ENCODE measurements at places on chromosomes 2 and 18.

DNA sequence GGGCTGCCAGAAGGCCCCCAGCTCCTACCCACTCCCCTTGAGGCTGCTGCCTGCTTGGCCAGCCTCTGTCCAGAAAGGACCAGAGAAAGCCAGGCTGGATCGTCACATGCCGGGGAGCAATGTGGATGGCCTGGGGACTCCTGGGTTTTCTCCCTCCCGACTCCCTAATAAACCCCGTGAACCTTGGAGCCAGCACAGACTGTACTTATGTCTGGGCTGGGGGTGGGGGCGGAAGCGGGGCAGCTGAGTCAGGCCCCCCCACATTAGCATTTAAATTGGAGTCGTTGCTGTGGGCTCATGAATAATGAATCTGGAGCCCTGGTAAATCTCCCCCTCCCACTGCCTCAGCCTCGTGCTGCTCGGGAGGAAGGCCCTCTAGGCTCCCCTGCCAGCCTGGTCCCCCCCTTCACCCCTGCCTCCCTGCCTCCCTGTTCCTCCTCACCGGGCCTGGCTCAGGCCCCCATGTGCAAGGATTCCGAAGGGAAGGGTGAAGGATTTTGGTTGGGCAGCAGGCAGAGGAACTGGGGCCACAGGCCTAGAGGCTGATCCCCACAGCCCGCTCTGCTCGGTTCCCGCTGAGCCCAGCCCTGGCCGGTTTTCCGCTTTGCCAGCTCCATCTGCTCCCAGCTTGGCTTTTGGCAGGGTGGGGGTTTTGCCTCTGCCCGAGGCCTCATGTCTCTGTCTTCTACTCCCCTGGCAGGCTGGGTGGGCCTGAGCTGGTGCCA, 7.3 kb upstream of the ASIC4 start:
- no peak for DNase-seq

DNA sequence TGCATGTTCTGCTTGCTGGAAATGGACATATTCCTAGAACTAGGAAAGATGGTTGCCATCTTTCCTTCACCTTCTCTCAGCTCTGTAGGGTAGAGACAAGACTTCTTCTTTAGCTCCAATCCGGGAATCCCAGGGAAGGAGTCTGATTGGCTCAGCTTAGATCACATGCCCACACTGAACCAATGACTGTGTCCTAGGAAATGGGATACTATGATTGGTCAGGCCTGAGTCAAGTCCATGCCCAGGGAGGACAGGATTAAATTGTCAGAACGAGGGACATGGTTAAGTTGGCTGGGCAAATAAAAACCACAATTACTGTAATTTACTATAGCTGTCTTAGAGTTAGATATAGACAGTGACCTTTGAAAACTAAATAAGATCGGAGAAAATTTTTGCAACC, 31.4 kb downstream of the SEMA4F start:
- DNase-seq = no peak

GRCh38 chr2:204317640-204318039, 227.6 kb upstream of the PARD3B start:
- no peak for DNase-seq

DNA sequence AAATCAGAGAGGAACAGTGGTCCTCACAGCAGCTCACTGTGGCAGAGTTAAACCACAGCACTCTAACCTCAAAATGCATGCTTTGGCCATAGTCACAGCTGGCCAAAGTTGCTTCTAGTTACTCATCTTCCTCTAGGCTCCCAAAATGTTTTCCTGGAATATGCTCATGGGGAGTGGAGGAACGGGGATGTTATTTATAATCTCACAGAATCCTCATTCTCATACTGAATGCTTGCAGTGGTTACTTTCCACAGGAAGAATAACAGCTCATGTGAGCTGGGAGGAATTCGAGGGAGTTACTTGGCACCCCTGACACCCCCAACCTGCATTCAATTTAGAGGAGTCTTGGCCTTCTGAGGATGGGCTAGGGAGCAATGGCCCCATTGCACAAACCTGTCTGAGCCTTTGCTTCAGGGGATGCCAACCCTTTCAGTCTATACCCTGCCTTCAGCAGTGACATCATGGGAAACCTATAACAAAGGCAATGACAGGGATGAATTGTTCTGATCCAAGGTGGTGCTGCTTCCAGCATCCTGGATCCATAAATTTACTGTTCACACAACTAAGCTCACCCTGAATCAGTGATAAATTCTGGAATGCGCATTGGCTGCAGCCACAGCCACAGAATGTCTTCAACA, 22.4 kb upstream of the CCBE1 start:
- DNase-seq = no peak

DNA sequence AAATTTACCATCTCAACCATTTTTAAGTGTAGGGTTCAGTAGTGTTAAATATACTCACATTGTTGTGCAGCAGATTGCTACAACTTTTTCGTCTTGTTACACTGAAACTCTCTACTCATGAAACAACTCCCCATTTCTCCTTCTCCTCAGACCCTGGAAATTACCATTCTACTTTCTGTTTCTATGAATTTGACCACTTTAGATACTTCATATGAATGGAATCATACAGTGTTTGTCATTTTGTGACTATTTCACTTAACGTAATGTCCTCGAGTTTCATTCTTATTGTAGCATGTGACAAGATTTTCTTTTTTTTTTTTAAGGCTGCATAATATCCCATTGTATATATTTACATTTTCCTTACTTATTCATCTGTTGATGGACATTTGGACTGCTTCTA, 203.8 kb downstream of the PLCL1 start:
- no peak for DNase-seq

- no peak for DNase-seq
Observed at GRCh38 chr2:24313744-24314632, 46.3 kb downstream of the ITSN2 start.

DNA sequence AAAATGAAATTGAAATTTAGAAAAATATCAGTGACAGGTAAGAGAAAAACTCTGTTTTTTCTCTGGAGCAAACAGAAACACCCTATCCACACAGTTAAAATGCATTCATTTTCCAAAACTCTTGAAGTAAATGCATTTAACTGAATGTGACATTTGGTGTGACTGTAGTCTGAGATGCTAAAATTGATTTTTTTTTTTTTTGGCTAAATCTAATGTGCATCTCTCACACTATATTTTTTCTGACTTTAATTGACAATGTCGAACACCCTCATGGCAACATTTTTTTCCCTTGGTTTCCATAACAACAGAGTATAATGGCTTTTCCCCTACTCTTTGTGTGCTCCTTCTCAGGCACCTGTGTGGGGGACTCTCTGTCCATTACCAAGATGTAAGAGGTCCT, 366.4 kb downstream of the XIRP2 start:
- DNase-seq = no peak

DNA sequence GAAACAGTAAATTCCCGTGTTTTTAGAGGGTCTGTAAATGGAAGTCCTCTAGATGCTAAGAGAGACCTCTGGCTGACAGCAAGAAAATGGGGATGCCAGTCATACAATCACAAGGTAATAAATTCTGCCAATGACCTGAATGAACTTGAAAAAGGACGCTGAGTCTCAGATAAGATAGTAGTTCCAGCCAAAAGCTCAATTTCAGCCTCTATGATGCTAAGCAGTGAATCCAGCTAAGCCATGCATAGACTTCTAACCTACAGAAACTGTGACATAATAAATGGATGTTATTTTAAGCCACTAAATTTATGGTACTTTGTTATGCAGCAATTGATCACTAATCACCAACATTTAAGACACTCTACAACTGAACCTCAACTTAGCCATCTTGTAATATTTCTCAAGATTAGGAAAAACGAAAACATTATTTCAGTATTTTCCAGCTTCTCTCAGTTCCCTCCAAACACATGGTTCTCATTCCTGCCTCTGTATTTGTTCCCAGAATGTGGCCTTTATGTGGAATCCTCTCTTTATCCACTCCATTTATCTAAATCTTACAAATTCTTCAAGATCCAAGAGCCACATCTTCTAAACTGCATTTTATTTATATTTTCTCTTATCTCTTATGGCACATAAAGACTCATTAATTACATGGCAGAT, 331.1 kb downstream of the GULP1 start:
- no peak for DNase-seq

- DNase-seq = peak; percentile 9
Observed at GRCh38 chr2:172978063-172978383, 97.6 kb upstream of the MAP3K20 start.

DNA sequence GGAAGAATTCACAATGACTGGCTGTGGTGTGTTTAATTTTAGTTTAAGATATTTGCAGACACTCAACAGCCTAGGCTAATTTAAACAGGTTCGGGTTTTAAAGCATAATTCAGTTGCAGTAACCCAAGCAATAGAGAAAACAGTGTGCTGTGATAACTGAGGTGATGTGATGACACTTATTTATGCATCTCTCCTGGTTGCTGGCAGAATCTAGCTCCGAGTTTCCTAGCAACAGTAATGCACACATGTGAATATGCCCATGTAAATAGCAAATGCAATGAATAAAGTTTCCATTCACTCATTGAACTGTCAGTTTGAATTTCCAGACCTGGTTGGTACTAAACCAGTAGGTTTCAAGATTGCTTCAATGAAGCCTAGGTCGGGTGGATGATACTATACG, 426.5 kb downstream of the TMX3 start:
- no peak for DNase-seq

- no peak for DNase-seq
Observed at GRCh38 chr2:100192825-100193224, 50.4 kb upstream of the AFF3 start.

DNA sequence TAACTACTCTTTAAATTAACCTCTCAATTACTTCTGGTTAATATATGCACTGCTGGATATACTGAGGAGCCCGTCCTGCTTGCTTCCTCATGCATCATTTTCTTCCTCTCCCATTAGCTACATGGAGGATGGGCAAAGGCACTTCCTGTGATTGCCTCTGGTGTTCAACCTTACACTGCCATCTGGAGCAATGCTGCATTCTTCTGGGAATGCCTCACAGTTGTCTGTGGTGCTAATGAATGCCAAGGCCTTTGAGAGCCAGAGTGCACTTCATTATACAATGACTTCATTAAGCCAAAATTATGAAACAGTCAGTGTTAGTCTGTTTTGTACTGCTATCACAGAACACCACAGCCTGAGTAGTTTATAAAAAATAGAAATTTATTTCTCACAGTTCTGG, 134.8 kb upstream of the DOCK10 start:
- DNase-seq = no peak

GRCh38 chr18:34757666-34758065, 47.6 kb downstream of the DTNA start:
- no peak for DNase-seq

DNA sequence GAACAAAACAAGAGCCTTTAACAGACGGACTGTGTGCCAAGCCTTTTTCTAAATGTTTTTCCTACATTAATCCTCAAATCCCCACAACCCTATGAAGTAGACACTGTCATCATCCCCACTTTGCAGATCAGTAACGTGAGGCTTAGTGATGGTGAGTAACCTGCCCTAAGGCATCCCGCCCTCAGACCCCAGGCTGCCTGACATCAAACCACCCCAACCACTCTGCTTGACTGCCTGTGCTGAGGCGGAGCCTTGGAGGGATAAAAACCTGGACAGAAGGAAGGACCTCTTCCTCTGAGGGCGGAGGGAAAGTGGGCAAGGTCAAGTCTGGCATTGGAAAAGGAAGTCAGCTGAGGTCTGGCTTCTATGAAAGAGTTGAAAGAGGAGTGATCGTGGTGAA, 104.6 kb downstream of the SP3 start:
- no peak for DNase-seq

- no peak for DNase-seq
Observed at GRCh38 chr2:147433822-147434221, 411.0 kb upstream of the ACVR2A start.

GRCh38 chr2:152678808-152679207, 38.5 kb downstream of the PRPF40A start:
- DNase-seq = no peak

GRCh38 chr2:36463365-36463764, 107.8 kb downstream of the CRIM1 start:
- no peak for DNase-seq

- peak; percentile 34 for DNase-seq
Observed at GRCh38 chr18:48820483-48821250, 130.1 kb downstream of the SMAD7 start.

DNA sequence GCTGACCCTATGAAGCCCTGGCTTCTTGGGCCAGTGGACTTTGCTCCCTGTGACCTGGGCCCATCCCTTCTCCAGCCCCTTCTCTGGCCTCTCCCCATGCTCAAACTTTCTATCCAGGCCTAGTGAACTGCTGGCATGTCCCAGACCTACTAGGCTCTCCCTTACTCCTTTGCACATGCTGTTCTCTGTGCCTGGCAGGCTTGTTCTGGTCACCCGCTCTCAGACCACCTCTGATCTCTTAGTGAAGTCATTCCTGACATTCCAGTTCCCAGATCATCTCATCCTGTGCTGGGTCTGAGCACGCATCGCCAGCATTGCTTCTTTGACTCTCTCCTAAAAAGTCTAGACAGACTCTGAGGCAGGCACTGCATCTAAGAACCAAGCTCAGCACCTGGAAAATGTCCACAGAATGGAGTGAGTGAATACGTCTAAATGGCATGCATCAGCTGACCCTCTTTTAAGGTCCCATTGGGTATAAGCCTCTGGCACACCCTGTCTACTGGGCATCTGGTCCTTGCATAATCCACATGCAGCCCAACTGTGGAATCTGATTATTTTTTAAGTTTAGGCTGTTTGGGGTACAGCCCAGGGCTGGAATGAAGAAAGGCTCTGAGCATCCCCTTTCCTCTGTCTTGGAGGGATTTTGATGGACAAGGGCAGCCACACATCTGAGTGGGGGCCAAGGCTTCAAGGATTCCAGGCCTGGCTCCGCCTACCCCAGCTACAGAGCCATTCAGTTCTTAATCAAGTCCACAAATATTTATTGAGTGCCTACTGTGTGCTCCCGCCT, 130.6 kb upstream of the HAAO start:
- no peak for DNase-seq

DNA sequence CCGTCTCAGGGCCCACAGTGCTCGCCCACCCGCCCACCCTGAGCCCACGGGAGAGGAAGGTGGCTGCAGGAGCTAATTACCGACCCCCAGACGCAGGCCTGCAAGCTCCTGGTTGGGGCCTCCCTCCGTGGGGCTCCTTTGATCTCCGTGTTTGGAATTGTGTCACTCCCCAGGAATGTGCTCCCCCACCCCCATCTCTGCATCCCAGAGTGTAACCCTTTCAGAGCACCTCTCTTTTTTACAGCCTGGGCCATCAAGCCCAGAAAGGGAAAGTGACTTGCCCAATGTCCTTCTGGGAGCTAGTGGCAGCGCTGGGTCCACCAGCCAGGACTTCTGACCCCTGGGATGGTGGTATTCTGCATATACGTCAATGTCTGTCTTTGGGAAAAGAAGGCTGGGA, 335.1 kb downstream of the CYRIA start:
- DNase-seq = no peak

GRCh38 chr18:56112984-56113383, 525.0 kb upstream of the TCF4 start:
- DNase-seq = no peak

DNA sequence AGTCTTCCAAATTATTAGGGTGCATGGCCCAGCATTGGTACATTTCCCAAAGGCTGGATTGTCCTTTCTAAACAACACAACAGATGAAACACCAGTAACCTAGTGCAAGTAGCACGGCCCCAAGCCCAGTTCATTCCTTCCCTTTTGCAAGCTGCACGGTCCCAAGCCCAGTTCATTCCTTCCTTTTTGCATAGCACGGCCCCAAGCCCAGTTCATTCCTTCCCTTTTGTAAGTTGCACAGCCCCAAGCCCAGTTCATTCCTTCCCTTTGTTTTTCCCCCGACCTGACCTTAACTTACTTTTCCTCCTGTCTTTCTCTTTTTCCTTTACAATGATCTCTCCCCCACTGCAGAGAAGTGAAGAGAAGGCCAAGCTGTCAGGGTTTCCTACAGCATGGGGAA, 60.9 kb downstream of the C18orf63 start:
- DNase-seq = no peak

All from activated CD4-positive, alpha-beta T cell treated with anti-CD3 and anti-CD28 coated beads for 36 hours (primary cell).